ENCODE measurements at places on chromosomes 7 and 10. TPM values are rescaled to one million over a fixed set of nuclear protein-coding genes. Genes with fewer than 3 reads are reported as not detected.

The GPC2 gene
- 4.4 TPM for total RNA-seq

The MEOX2 gene
- total RNA-seq: 53.9 TPM

The NME8 gene
- total RNA-seq: not detected

The COBL gene
- under 0.01 TPM for total RNA-seq

The ANXA8 gene
- not detected for total RNA-seq

The ASIC3 gene
- not detected for total RNA-seq

The LBX1 gene
- not detected for total RNA-seq

The BTBD16 gene
- not detected for total RNA-seq

The PDZD7 gene
- total RNA-seq: 0.34 TPM

The TBC1D12 gene
- total RNA-seq: 20.5 TPM

Data from dermis blood vessel endothelial cell (primary cell).